ENCODE measurements at places on chromosomes 12 and 14.

DNA sequence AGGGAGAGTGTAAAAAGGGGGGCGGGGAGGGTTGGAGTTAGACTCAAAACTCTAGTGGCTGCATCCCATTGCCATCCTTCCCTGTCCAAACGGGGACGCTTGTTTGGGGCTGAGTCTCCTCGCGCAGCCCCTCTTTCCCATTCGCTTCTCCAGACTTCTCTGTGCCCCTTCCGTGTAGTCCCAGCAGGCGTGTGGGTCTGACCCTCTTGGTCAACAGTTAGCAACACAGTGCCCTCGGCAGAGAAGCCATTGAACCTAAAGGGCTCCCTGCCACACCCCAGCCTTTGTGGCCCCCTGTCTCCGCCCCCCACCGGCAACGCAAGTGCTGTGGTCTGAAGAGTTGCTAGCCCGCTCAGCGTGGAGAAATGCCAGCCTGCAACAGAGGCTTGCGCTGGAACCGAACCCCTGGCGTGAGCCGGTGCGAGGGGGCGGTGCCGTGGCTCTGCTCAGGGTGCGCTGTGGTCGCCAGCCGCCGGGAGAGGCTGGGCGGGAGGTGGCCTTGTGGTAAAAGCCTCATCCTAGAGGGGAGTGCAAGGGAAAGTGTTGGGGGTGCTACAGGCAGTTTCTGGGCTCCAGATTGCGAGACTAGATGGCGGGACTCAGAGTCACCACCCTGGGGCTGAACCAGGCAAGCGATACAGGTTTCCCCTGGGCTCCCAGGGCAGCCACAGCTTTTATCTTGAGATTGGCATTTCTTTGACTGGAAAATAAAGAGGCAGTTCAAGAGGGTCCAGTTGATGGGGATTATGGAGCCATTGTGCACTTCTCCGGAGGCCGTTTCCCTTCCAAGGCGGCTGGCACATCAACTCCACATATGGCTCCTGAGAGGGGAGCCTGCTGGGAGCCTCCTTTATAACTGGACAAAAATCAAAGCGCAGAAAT, 2.1 kb downstream of the PLXNC1 start:
- peak; percentile 78 for DNase-seq

DNA sequence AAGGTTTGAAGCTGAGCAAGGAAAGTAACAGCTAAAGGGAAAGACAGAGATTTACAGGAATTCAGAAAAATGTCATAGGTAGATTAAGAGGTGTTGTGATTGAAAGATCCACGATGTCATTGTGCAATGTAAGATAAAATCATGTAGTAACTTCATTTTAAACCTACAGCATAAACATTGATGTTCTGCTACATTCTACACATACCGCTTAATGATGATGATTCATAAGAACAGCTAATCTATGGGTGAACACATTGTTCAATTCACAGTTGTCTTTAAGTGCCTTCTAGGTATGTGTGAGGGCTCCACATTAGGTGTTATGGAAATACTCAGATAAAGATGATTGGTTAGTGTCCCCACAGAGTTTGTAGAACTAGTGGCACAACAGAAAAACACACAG, 170.9 kb downstream of the GRIP1 start:
- DNase-seq: no peak

GRCh38 chr14:55249423-55249822, 21.8 kb upstream of the FBXO34 start:
- no peak for DNase-seq

GRCh38 chr12:89947437-89948270, 239.0 kb upstream of the ATP2B1 start:
- peak; percentile 25 for DNase-seq

DNA sequence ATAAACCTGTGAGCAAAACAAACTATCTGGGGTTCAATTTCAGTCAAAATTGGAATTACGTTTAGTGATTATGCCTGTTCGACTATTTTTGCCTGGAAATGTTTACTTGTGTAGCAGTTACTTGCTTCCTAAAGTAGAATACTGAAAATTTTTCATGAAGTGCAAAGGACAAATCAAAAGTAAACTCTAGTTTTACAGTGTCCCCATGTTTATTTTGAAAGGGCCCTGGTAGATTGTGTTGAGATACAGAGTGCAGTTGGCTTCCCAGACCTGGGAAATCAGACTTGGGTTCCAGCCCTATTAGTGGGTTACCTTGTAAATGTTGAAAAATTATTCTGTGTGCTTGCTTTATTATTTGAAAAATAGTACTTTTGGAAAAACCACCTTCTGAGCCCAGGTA, 17.3 kb downstream of the KLRB1 start:
- DNase-seq: no peak

- DNase-seq: no peak
These were observed 1178.3 kb upstream of the FLRT2 start for GRCh38 chr14:84351646-84352045.

DNA sequence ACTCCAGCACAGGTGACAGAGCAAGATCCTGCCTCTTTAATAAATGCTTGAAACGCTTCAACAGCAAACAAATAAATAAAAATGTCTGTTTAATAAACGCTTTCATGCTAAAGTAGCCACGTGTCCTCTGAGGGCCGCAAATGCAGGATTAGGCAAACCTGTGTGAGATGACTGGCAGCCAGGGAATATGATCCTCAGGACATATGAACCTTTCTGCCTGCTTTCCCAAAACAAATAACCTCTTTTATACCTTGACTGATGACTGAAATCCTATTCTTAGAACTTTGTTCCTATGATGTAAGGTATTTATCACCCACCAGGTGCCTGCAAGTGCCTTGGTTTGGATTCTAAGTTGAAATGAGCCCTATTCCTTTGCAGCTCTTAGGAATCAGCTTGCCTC, 14.5 kb upstream of the FLVCR2 start:
- no peak for DNase-seq

- no peak for DNase-seq
These were observed 8.9 kb downstream of the APAF1 start for GRCh38 chr12:98653866-98654493.

- no peak for DNase-seq
These were observed 117.4 kb downstream of the KTN1 start for GRCh38 chr14:55697414-55697861.

GRCh38 chr14:65850429-65851135, 438.1 kb downstream of the FUT8 start:
- DNase-seq: peak; percentile 20

DNA sequence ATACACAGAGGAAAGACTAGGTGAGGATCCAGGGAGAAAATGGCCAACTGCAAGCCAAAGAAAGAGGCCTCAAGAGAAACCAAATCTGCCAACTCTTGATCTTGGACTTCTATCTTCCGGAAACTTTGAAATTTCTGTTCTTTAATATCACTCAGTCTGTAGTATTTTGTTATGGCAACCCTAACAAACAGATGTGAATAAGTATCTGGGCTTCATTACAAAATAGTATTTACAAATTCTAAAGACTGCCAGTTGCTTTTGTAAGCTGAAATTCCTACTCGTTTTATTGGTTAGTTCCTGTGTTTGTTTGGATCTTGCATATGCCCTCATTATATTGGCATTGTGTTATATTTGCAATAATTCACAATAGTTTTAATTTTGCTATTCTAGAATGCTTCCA, 143.2 kb upstream of the USP15 start:
- DNase-seq: no peak

GRCh38 chr12:101619858-101620761, 25.3 kb downstream of the MYBPC1 start:
- no peak for DNase-seq

DNA sequence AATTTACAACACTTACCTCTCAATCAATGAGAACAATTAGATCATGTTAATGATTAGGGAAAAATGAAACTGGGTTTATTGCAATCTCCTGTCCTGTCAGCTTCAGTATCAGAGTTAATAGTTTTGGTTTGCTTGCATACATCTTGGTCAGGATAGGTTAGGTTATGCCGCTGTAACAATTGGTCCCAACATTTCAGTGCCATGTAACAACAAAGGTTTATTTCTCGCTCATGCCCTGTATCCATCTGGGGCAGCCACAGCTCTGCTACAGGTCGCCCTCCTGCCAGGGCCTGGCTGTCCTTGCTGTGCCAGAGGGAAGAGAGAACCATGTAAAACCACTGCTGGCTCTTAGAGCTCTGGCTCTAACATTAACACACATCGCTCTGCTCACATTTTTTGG, 30.5 kb upstream of the SPTLC2 start:
- no peak for DNase-seq

DNA sequence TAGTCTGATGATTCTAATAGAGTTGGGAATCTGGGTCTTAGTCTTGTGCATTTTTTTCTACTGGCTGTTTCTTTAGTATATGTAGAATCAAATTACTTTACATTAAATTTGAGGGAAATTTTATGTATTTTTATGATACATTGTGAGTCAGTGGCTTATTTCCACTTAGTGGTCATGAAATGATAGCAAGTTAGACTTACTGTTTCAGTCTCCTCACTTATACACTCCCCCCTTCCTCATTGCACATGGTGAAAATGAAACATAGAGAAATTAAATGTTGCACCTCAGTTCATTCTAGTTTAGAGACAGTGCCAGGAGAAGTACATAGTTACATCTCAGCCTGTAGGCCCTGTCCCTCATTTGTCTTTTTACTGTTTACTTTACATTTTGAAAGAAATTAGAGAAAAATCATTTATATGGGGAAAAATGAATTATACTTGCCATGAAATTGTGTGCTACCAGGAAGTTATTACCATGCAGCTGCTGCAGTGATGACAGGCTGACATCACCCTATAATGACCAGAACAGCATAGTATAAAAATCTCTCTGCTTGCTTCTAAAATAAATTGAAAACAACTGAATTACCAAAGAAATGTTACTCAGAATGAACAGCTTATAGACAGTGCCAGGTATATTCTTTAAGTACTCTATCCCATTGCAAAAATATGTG, 113.2 kb downstream of the TRMT5 start:
- DNase-seq: no peak

GRCh38 chr14:75720842-75721498, 59.9 kb downstream of the TTLL5 start:
- no peak for DNase-seq

DNA sequence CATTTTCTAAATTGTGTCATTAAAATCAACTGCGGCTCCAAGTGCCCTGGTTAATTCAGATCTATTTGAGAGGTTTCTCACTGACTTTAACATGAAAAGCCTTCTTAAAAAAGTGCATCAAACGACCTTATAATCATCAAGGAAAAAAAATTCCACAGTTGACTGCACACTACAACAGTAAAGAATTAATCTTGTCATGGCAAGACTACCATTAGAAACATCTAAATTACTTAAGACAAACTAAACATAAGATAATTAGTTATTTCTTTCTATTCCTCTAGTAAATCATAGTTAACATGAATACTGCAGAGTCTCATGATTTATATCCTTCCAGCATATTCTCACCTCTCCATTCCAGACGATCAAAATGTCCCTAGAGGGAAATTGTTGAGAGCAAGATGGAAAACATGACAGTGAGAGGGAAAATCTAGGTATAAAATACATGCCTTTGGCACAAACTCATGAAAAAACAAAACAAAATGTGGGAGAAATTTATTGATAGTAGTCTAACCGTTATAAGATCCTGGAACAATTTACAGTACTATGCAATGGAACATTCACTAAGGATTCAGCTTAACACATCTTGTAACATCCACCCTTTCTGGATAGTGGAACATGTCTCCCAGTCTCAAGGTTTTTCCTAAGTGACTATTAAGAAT, 112.5 kb downstream of the PRKD1 start:
- no peak for DNase-seq

GRCh38 chr12:129200576-129200975, 347.3 kb downstream of the GLT1D1 start:
- no peak for DNase-seq

DNA sequence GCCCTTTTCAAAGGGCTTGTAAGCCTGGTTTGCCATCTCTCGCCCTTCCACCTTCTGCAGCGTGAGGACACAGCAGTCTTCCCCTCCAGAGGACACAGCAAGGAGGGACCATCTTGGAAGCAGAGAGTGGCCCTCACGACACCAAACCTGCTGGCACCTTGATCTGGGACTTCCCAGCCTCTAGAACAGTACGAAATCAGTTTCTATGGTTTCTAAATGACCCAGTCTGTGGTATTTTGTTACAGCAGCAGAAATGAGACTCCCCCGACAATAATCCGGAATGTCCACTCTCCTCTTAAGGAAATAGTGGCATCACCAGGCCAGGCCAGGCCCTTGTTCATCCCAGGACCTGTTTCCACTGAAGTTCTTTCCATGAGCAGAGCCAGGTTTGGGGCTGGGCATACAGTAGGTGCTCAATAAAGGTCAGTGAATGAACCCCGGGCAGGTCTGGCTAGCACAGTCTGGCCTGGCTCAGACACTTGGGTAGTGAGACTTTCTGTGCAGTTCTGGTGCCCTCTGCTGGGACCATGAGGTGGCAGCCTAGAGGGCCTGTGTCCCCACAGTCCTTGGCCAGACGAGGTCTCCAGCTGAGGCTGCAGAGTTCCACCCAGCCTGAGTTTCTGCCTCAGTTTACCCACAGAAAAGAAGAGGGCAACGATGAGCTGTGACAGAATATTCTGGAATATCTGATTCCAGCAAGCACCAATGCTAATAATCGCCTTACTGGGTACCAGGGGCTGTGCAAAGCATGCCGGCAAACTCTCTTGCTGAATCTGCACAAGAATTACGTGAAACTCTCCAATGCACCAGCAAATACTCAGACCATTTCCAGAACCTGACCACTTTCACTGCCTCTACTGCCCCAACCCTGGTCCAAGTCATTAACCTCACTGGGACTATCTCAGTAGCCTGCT, 14.0 kb downstream of the ABCB9 start:
- DNase-seq: peak; percentile 87

GRCh38 chr12:77521508-77522115, 309.1 kb upstream of the NAV3 start:
- no peak for DNase-seq

GRCh38 chr12:29224572-29224971, 75.5 kb downstream of the FAR2 start:
- no peak for DNase-seq

All from mucosa of descending colon (tissue), 3 donors.